ENCODE measurements at places on chromosomes 4 and X.
A peak's percentile ranks its signal among the peaks of the same experiment; 100 is the strongest.

- peak; percentile 37 for DNase-seq
Measured at GRCh38 chr4:41935652-41936021, 408 bp downstream of the TMEM33 start.

- peak; percentile 41 for DNase-seq
Measured at GRCh38 chrX:15739886-15740285, 1.8 kb downstream of the CA5B start.

GRCh38 chr4:52915730-52916300, 53.7 kb downstream of the RASL11B start:
- DNase-seq = no peak

DNA sequence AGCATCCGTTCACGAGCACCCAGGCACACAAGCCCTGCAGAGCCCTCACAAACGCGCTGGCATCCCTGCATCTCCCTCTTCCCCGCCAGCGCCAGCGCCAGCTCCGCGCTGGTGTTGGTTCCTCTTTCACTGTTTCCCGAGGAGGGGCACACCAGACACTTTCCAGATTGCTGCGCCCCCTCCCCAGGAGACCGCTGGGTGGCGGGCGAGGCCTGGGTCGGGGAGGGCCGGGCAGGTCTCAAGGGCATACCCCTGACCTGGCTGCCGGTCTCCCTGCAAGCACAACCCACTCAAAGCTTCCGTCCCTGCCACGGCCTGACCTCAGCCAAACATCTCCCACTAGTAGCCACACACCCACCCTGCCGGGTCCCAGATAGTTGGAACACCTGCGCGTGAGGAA, 2.2 kb upstream of the NKX1-1 start:
- no peak for DNase-seq

DNA sequence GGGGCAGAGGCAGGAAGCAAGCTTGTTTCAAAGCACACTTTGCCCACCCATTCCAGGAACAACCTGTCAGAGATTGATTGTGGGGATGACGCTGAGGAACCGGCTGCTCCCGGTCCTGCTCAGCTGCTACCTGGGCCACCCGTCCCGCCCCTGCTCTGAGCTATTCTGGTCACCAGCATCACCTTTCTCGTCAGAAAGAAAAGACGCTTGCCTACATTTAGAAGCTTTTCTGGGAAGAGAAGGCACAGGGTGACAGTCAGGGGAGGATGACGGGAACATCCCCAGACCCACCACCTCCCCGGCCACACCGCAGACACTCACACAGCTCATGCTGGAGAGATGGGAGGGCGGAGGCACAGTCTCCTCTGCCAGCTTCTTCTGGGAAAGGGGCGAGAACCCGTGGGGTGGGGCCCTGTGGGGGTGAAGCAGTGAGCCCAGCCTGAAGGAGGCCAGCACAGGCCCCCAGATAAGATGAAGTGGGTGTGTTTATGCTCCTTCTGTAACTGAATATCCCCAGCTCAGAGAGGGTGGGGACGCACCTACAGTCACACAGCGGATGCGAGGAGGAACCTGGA, 81.8 kb downstream of the CPZ start:
- no peak for DNase-seq

- no peak for DNase-seq
Measured at GRCh38 chrX:153878345-153878744, 7.6 kb downstream of the L1CAM start.

DNA sequence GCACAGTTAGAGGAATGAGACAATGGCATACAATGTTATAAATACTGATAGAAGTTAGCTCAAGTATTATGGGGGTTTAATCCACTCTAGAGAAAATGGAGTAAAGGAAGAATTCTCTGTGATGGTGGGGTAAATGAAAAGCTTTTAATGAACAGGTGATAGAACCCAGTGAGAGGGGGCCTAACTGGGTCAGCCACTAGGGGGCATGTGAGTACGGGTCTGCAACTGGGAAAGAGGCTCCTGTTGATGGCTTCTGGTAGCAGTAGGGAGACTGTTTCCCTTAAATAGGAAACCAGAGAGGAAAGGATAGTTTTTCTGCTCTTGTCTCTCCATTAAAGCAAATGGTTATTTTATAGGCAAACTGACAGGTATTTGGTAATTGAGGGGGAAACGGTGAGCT, 132.8 kb upstream of the GPR101 start:
- DNase-seq = no peak

- DNase-seq = no peak
Measured at GRCh38 chrX:132718431-132718958, 229.7 kb upstream of the MBNL3 start.
